Chondrocyte (in vitro differentiated cells): ENCODE measurements at places on chromosomes 4 and X. TPM values are rescaled to one million over a fixed set of nuclear protein-coding genes. Genes with fewer than 3 reads are reported as not detected.

ARSJ gene
- total RNA-seq = 38.8 to 80.9 TPM (median 77.7 TPM) in 3 replicates

RASL11B gene
- 6.5 to 30.5 TPM (median 8.1 TPM) in 3 replicates for total RNA-seq

DNA sequence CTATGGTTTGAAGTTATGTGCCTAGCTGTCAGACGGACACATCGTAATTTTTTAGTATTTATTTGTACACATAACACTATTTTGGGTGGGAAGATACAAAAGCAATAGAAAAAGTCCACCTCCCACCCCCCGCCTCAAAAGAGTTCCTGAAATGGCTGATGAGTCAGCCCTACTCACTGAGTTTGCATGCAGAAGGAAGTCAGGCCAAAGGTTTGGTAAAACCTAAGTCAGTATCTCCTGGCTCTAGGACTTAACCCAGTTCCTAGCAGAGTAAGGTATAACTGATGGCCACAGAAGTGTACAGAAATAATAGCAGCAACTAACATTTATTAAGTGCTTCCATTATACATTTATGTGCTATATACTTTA, 2.9 kb upstream of the KLHL2 start:
- DNase-seq = no peak

DNA sequence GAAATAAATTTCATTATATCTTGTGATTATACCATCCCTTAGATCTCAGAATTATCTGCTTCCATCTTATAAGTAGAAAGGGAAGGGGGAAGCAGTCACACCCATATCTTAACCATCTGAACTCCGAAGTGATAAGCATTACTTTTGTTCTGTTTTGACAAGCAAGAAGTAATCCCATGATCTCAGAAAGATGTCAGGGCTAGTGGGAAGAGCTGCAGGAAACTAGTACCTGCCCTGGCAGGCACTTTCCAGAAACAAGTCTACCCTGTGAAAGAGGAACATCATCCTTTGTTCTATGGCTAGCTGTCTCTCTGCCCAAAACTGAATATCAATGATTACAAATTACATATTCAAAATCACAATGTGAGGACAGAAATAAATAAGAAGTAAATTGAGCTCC, 244.4 kb downstream of the SPOCK3 start:
- no peak for DNase-seq

- DNase-seq = no peak
Observed at GRCh38 chr4:41287852-41288251, 31.1 kb downstream of the UCHL1 start.

DNA sequence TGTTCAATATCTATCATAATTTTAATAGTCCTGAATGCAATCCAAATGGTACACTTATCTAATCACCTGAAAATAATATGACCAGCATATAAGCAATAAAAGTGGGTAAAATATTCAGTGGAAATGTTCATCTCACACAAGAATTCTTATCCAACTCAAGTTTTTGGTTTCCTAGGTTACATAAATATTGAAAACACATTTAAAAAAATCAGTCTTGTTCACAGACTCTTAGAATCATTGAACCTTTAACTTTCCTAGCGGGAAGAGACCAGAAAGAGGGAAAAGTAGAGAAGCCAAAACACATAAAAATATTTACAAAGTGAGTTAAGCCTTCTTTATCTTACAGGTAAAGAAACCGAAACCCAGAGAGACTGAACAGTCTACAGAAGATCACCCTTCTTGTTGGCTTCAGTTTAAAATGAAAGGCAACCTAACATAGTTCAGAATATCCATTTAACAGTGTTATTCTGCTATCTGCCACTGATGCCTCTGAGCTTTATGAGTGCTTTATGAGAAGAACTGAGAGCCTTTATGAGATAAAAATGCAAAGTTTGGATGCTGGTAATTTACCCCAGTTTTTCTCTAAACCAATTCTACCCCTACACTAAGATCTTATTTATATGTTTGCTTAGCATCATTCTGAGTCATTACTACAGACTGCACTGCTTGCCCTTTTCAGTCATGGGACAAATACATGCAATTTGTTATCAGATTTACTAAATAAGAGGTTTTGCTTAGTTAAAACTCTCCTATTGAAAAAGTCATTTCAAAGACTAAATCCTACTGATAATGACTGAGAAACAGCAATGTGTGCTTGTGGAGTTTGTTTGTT, 453.3 kb upstream of the INTU start:
- no peak for DNase-seq

DNA sequence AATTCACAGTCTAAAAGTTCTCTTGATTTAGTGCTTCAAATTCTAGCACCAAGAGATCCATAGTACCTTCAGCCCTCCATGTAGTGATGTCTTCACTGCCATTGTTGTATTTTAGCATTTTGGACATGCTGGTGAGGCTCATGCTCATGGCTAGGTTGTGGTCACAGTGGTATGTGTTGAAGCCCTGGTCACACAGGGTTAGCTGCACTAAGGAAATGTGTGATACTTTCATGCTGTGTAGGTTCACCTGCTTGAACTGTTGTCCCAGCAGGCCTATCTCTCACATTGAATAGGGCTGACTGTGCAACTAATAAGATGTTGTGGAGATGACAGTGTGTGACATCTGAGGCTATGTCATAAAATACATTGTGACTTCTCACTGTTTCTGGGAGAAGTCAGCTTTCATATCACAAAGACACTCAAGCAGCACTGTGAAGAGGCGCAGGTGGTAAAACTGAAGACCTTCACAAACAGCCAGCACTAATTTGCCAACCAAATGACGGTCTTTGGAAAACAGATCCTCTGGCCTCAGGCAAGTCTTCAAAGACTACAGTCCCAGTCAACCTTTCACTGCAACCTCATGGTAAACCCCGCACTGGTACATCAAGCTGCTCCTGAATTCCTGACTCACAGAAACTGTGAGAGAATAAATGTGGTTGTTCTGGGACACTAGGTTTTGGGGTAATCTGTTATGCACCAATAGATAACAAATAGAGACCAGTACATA, 17.4 kb upstream of the ADH4 start:
- no peak for DNase-seq

- no peak for DNase-seq
Observed at GRCh38 chrX:23390979-23391378, 56.3 kb downstream of the PTCHD1 start.

DNA sequence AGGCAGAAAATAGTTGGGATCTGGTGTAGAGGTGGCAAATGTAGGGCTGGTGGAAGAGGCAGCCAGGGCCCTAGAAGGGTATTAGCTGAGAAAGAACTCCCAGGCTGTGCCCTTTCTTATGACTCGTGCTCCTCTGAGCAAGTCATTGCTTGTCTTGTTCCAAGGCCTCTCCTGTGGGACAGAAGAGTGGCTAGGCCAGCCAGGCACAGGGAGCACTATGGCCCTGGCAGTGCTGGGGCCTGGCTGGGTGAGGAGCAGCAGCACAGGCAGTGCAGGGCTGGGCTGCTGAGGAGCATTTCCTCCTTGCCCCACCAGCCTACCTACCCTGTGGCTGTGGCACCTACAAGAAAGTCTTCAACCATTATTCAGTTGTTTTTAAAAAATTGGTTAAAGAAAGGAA, 298.5 kb upstream of the NR3C2 start:
- no peak for DNase-seq

DNA sequence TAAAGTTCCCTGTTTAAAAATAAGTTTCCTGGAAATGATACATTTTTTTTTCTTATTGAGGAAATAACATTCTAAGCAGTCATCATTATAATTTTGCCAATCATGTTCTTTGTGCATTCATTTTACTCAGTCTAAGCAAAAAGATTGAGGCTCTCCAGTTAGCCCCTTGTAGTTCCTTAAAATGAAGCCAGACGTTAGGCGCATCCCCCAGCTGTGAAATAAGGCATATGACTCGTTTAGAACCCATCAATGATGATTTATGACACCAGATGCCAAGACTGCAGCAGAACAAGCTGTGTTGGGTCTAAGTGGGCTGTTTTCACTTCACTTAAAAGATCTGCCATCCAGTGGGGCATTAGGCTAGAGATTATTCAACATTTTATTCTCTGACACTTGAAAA, 17.0 kb downstream of the PDGFC start:
- no peak for DNase-seq

DNA sequence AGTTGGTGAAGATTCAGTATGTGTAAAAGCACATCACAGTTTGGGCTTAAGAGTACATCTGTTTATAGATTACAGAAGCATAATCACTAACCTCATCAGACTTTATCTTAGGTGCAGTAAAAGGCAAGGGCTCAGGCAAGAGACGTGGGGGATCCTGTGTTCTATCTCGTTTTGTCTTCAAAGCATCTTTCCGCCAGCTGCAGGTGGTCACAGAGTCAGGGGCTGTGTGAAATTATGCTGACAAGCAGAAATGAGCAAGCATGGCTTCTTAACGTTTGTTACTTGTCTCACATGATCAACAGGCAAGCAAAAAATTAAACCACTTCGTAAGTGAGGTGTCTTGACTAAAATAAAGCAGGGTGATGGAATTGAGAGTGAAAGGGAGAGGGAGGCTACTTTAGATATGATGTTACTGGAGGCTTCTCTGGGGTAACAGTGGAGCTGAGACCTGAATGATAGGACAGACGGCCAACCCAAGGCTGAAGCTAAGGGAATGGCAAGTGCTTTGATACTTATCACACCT, 1.4 kb upstream of the TEC start:
- no peak for DNase-seq
